ENCODE measurements at places on chromosomes 4 and X.

DNA sequence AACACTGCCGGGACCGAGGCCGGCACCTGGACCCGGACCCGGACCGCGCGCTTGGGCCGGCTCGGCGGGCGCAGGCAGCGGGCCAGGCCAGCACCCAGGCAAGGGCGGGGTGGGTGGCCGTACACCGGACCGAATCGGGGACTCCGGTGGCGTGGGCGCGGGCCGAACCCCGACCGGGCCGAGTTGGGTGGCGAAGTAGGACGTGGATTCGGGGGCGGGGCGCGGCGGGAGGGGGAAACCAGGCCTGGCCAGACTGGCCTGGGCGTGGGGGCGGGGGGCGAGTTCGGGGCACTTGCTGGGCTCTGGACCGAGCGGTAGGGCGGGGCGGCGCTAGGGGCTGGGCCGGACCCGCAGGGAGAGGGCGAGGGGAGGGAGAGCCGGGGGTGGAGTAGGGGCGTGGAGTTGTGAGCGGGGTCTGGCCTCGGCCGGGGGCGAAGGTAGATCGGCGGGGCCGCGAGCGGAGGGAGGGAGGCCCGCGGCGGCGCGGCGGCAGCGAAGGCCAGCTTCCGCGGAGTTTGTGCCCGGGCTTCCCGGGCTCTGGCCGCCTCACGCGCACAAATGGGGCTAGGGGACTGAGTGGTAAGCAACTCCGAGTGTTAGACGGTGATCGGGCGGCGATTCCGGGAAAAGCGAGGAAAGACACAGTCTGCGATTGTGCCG, 1.8 kb upstream of the BCORL1 start:
- DNase-seq, result no peak

DNA sequence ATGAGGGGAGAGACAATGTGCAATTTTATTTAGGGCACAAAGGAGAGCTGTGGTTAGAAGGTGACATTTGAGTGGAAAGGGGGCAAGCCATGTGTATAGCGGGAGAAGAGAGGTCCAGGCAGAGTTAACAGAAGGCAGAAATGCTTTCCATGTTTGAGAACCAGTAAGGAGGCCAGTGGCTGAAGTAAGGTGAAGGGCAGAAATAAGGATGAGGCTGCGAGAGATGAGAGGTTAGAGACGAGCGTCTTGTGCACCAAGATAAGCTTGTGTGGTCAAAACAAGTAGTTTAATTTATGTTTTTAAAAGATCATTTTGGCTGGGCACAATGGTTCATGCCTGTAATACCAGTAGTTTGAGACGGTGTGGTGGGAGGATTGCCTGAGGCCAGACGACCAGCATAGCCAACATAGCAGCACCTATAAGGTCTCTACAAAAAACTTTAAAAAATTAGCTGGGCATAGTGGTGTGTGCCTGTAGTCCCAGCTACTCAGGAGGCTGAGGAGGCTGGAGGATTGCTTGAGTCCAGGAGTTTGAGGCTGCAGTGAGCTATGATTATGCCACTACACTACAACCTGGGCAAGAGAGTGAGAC, 8.5 kb downstream of the HTT start:
- DNase-seq, result no peak

GRCh38 chr4:177302371-177303100, 7.1 kb upstream of the NEIL3 start:
- DNase-seq, result no peak

DNA sequence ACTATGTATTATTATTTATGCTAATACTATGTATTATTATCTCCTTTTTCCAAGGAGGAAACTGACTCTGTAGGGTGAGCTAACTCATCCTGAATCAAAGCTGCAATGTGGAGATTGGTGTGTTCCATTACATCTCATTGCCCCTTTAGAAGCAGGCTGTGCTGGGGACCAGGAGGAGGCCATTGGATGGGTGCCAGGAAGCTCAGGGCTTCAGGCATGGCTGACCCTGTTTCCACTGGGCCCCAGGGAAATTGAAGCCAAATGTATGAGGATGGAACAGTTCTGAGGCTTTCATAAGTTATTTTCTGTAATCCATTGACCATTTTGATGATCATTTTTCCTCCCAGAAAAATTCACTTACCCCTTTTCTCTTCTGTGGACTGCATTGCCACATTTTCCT, 418.8 kb upstream of the ZFP42 start:
- DNase-seq, result no peak

DNA sequence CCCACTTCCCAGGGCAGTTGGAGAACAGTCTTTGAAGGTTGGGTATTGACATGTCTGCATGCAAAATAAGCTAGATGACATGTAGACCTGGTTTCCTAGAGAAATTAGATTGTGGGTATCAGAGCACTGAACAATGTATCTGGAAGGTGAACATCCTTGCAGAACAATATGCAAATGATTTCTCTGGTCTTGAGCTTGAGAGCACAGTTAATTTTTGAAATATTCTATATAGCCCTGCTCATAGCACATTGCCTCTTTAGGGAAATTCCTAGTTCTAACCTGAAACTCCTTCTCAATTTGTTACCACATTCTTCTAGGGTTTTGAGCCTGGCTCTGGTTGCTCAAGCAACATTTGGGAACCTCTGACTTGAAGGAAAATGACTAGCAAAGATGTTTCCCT, 41.6 kb upstream of the LAS1L start:
- DNase-seq, result no peak

- no peak for DNase-seq
These were observed 18.7 kb upstream of the RBMX start for GRCh38 chrX:136899221-136899620.

- no peak for DNase-seq
These were observed 97.9 kb upstream of the CDX4 start for GRCh38 chrX:73348977-73349376.

GRCh38 chr4:78863991-78864390, 75.2 kb downstream of the PAQR3 start:
- no peak for DNase-seq

DNA sequence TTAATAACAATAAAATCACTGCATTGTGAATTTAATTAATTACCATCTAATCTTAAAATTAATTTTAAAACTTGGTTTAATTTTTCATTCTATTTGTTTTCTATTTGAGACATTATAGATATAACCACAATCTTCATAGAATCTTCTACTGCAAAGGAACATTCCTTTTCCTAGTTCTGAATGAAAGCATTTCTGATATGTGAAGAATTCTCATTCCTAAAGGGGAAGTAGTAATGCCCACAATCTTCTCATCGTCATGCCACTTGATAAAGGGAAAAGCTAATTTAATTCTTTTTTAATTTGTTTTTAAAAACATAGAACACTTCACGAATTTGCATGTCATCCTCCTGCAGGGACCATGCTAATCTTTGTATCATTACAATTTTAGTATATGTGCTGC, 23.7 kb downstream of the MGARP start:
- no peak for DNase-seq

- no peak for DNase-seq
These were observed 178.5 kb downstream of the CBR4 start for GRCh38 chr4:168831585-168831918.

GRCh38 chr4:122052677-122053076, 99.5 kb upstream of the BLTP1 start:
- no peak for DNase-seq

GRCh38 chrX:153490217-153490930, 4.4 kb upstream of the BGN start:
- DNase-seq, result no peak

DNA sequence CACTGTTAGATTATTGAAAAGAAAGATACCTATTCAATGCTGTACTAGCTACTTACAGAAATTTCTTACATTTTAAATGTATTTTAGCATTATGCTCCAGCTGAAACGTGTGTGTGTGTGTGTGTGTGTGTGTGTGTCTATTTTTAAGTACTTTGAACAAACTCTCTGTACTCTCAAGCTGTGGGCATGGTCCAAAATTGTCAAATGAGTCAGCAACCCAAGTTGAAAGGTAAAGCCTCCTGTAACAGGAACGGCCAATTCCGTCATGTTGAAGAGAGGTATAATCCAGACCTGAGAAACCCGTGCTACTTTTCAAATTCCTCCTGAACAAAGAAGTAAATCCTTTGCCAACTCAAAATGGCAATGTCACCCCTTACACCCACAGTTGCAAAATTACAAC, 20.5 kb downstream of the MAOB start:
- DNase-seq, result no peak

- no peak for DNase-seq
These were observed 709.8 kb upstream of the HS3ST1 start for GRCh38 chr4:12138488-12138887.

DNA sequence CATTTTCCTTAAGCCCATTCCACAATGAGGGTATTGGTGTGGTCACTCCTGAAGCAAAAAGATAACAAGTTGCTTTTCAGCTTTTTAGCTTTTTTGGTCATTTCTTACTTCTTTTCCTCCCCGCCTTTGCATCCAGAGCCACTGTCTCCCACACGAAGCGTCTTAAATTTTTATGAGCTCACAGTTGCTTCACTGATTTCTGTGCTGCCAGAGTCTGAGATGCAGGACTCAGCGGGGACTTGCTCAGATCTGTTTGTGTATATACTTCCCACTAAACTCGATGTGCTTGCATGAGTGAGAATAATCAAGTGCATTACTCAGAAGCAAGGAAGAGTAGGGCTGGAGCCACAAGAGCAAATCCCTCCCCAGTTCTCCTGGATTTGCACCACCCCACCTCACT, 80.2 kb upstream of the FHL1 start:
- no peak for DNase-seq

DNA sequence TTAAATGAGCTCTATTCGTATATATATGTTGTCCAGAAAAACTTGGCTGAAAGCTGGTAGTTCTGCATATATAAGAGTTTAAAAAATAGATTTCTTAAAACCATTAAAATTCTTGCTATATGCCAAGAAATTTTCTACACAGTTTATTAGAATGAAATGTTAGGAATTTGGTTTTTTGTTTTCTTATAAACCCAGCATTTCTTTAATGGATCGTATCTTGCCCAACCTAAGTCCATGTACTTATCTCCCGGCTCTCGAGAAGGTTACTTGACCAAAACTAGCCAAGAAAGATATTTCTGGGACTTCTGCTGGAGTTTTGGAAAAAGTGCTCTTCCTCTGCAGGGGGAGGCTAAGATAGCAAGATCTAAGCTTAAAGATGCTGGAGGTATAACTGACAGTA, 4.7 kb upstream of the ASB5 start:
- no peak for DNase-seq

- DNase-seq, result no peak
These were observed 50.1 kb downstream of the CFAP299 start for GRCh38 chr4:80385397-80386280.

GRCh38 chrX:119606280-119607017, at the start of gene NKRF:
NKRF (minus strand) TSS chrX:119606424.
- peak; percentile 85 for DNase-seq

GRCh38 chr4:187124331-187124730, 400.7 kb upstream of the FAT1 start:
- no peak for DNase-seq

DNA sequence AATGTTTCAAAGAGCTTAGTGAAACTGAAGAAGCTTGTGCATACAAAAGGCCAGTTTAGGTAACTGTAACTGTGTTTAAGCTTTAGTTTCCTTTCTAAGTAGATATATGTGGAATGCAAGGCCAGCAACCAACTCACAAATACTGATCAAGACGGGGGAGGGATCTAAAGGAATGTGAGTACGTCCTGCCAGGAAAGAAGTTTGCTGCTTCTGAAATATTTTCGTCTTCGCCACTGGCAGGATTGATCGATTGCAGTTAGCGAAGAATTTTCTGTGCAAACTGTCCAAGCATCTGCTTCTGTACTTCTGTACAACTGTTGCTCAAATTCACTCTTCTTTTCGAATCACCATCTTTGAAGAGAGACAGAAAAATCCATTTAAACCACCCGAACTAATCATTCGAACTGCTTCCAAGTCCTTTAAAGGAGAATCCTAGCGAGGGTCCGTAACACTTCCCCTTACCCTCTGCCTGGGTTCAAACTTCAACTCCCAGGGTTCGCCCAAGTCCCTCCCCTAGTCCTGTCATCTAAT, 373 bp upstream of the INTS6L start:
- DNase-seq, result no peak

DNA sequence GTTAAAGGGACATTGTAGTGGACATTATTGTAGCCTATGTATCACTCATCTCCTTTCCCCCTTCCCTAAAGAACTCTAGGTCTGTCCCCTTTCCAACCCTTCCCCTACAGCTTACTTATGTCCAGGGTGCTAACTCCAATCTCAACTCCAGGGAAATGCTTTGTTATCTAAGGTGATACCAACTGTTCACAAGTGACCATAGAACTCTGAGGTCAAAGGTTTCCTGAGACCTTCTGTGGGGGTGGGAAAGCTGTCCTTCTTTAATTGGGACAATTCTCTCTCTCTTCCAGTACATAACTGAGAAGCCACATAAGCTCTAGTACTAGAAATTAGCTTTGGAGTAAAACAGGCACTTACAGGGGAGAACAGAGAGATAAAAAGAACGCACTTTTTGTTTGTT, 212.4 kb downstream of the NR3C2 start:
- DNase-seq, result no peak

DNA sequence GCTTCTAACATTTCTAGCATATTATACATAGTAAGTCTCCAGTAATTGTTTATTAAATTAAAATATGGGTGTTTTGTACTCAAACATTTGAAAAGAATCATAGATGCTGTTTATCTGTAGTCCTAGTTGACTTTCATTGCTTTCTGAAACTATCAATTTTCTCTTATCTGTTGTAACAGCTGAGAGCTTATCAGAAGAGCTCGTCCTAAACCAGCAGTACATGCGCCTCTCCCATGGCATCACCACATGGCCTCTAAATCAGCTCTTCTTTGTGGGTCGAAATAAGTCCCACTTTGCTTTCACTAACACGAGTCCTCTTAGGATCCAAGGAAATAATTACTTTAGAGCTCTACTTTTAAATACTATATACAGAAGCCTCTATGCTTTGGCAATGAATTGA, 55.1 kb downstream of the PPP3CA start:
- no peak for DNase-seq

DNA sequence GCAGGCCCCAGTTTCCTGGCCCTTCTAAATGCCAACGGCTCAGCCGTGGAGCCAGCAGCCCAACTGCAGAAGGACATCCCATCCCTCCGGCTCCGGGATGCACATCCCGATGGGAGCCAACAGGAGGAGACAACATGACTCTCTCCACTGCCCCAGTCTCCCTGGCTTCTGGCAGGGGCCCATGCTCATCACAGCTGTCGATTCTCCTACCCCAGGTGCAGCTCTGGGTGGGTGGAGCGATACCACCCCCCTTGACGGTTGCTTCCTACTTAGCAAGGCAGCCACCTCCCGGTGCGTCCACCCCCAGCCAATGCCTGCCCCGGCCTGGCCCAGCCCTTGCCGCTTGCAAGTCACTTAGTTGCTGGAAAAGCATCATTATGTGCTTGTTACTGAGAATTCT, 19.5 kb downstream of the ZNF275 start:
- no peak for DNase-seq

Measured in activated gamma-delta T cell treated with Interleukin-2 at 50 U/mL for 16 hours (primary cell).